NCI-H1694 (cell line): ENCODE measurements at places on chromosomes 12 and 14.

GRCh38 chr12:42056130-42056529, 88.5 kb downstream of the GXYLT1 start:
- no peak for DNase-seq

DNA sequence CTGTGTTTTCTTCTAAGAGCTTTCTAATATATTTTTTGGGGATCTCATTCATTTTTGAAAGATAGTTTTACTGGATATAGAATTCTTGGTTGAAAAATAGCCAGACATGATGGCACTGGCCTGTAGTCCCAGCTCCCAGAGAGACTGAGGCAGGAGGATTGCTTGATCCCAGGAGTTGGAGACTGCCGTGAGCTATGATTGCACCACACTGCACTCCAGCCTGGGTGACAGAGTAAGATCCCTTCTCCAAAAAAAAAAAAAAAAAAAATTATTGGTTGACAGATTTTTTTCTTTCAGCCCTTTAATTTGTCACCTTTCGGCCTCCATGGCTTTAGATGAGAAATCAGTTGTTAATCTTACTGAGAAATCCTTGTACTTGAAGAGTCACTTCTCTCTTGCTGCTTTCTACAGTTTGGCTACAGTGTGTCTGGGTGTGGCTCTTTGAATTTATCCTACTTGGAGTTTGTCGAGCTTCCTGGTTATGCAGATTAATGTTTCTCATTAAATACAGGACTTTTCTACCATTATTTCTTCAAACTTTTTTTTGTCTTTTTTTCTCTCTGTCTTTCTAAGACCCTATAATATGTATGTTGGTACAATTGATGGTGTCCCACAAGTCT, 60.2 kb upstream of the AMN start:
- no peak for DNase-seq

- no peak for DNase-seq
Measured at GRCh38 chr14:76837524-76837923, 11.3 kb downstream of the LRRC74A start.

- no peak for DNase-seq
Measured at GRCh38 chr14:77800814-77801213, 905 bp downstream of the ADCK1 start.

GRCh38 chr12:107399046-107399445, 286.6 kb upstream of the PWP1 start:
- DNase-seq: no peak

GRCh38 chr12:107983756-107984472, 145.2 kb upstream of the WSCD2 start:
- DNase-seq: peak; percentile 84

DNA sequence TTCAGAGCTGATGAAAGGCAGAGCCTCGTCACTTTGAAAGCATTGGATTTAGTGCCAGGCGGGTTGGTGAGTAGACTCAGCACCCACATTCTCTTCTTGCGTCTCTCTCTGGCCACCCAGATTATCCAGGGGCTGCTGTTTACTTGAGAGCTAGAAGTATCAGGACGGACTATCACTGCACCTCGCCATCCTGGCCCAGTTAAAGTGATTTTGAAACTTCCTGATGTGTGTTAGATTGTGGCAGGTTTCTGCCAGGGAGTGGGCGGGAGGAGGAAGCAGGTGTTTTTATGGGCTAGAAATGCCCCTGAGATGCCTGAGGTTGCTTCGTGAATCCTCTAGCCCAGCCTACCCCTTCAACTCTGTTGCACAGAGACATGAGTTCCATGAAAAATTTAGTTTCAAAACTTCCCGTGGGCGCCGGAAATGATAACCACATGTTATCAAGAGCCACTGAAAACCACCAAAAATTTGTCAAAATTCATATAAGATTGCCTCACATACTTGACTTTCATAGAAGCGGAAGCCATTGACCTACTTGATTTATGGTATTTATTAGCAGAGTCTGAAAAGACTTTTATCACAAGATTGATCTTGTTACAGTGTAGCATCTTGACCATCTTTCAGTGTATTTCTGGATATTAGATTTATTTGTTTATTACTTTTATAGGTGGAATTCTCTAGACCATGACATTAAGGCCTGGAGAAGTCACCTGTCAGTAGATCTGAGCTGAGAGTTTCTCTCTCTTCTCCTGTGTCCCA, 466.0 kb downstream of the RAD51B start:
- DNase-seq: no peak

- DNase-seq: no peak
Measured at GRCh38 chr12:8566525-8566924, 25.8 kb upstream of the CLEC4E start.

GRCh38 chr12:98514982-98515286, 456 bp upstream of the TMPO start:
- no peak for DNase-seq

GRCh38 chr12:94618995-94619695, 31.2 kb downstream of the TMCC3 start:
- no peak for DNase-seq

DNA sequence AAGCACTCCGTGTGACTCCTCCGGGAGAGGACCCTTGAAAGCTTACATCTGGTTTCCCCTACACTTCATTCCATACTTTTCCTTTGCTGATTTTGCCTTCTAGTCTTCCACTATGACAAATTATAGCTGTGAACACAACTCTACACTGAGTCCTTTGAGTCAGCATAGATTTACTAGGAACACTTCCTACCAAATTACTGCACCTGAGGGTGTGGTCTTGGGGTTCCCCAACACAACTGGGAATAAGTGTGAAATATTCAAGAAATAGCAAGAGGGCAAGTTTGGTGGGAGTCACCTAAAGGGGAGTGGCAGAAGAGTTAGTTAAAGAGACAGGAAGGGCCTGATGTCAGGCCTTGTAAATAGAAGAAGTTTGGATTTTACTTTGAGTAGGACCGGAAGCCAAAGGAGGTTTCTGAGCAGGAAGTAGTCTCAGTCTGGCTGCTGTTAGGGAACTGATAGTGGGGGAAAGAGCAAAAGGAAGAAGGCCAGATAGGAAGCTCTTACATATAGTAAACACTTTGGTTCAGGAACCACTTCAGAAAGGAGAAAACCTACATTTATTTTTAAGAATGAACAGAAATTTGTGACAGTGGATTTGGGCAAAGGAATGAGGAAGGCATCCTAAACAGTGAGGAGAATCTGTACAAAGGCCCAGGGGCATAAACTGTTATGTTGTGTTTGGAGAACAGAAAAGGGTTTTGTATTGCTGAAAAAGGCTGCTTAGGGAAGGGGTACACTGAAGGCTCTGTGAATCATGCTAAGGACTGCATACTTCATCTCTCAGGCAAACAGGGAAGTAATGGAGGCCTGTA, 14.2 kb downstream of the SEL1L start:
- DNase-seq: no peak

DNA sequence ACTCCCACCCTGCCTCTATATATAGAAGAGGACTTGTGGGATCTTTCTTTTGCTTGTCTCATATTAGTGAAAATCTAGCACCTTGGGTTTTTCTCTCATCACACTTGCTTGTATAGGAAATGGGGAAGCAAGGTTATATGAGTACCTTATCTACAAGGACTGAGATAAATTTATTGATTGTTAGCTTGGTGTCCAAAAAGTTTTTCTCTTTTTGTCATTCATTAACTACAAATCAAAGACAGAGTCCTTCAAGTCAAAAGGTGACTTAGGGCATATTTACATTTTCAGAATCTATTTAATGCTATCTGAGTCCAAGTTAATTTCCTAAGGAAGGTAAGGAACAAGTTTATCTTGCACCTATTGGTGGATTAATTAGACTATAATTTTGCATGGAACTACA, 92.7 kb downstream of the SNAPC1 start:
- DNase-seq: no peak

DNA sequence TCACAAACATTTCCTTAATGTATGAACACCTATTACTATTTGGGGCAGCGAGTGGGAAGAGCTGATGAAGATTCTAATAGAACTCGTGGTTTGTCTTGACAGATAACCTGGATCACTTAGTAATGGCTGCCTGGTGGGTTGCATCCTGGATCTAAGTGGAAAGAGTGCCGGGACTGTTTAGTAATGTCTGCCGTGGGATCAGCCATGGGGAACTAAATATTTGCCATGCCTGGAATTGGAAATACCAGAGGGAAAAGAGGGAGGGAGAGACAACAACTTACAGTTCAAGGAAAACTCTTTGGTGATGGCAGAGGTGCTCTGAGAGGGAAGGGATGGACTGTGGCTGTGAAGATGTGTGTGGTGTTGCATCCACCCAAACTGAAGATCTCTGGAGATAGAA, 21.3 kb upstream of the CCDC63 start:
- DNase-seq: no peak

DNA sequence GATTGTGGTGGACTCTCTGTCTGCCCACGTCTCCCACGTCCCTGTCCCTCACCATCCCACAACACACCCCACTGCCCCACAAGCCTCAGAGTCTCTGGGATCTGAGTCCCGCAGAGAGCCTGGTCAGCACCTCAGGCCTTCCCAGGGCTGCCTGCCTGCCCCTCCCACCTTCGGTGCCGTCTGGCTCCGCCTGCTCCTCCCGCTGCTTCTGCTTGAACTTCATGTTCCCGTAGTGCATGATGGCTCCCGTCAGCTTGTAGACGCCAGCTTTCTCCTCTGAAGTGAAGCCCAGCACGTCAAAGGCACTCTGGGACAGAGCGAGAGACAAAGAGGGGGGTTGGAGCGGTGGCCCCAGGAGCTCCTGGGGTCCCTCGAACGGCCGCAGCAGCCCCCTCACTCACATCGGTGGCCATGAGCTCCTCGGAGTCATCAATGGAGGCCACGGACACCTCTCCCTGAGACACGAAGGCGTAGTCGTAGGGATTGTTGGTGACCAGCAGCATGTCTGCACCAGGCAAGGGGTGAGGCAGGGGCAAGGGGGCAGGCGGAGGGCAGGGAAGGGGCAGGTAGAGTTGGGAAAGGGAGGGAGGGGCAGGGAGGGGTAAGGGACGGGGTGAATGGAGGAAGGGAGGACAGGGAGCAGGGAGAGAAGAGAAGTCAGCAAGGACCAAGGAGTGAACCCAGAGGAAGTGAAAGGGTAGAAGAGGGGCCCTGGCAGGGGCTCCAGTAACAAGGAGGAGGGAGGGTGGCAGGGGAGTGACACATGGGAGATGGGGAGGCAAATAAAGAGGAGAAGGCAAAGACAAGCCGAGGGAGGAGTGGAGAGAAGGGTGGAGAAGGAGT, 5.6 kb downstream of the MYH6 start:
- no peak for DNase-seq

- DNase-seq: no peak
Measured at GRCh38 chr12:47361389-47362021, 281.7 kb upstream of the AMIGO2 start.

DNA sequence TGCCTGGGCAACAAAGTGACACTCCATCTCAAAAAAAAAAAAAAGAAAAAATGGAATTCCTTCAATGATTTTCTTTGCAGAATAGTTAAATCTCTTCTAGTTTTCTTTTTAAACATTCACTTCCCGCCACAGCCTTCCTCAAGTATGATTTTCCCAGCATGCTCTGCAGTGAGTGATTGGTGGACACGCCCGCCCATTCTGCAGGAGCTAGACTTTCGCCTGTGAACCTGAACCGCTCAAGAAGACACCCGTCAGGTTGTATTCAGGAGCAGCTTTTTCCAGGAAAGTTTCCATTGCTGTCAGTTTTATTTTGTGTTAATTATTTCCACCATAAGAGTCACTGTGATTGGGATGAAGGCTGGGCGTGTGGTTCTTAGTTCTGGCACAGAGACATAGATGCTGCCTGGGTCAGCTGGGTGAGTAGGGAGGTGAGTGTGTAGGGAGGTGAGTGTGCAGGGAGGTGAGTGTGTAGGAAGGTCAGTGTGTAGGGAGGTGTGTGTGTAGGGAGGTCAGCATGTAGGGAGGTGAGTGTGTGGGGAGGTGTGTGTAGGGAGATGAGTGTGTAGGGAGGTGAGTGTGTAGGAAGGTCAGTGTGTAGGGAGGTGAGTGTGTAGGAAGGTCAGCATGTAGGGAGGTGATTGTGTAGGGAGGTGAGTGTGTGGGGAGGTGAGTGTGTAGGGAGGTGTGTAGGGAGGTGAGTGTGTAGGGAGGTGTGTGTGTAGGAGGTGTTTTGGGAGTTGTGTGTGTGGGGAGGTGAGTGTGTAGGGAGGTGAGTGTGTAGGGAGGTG, 76.2 kb downstream of the KIF26A start:
- no peak for DNase-seq

- DNase-seq: no peak
Measured at GRCh38 chr12:68622250-68622649, 11.6 kb downstream of the RAP1B start.

DNA sequence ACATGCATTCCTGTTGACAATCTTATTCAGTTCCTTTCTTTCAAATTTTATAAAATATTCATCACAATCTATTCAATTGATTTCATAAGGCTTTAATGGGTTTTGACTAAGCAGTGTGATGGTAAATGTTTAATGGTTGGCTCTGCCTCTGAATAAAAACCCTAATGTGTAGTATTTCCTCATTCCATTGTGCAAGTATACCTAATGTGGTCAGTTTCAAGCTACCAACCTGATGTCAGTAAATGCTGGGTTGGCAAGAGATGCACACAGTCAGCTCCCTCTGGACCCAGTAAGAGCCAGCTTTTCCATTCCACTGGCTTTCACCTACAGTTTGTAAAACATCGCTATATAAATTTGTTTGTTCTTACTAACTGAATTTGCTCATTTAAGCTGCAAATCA, 53.9 kb downstream of the METTL25 start:
- no peak for DNase-seq
